T47D (cell line): ENCODE measurements at places on chromosomes 11 and 22.

DNA sequence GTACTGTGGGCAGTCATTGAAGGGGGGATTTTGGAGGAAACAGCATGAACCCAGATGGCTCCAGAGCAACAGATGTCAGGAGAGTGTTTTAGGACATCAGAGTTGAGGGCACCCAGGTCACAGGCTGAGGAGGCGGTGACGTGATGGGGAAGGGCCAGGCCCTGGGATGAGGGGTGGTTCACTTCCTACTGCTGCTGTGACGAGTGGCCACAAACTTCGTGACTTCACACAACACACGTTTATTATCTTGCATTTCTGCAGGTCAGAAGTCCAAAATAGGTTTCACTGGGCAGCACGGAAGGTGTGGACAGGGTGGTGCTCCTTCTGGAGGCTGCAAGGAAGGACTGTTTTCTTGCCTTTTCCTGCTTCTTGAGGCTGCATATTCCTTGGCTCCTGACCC lies 77.7 kb upstream of the RAB1B start:
- DNase-seq: no peak

DNA sequence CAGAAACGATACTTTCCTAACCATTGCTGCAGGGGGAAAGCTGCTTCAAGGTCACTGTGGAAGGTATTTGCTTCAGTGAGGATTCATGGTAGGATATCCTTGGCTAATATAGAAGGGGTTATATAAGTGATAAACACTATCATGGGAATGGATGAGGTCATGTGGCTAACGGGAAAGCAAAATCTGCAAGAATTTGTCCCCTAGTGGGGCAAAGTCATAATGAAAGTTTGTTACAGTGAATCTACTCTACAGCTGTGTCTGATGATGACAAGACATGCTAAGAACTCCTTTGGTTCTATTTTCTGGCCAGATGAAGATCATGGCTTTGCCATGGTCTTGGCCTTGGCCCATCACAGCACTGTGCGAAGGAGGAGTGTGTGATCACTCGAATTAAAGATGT lies 13.8 kb downstream of the MMP20 start:
- no peak for DNase-seq

DNA sequence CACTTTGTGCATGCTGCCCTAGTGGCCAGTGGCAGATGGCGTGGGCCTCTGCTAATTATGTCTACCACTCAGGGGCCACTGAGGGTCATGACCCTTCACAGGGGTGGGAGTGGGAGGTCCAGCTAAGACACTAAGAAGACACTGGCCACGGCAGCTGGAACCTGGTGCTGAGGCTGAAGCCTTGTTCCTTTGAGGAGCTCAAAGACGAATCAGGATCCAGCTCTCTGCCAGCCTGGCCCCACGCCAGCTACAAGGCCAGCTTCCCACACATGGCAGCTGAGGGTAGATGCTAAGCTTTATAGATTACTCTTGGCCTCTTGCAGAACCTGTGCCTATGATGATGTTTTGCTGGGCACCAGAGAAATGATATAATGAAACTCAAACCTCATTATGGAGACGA lies 226.3 kb downstream of the DSCAML1 start:
- DNase-seq: peak; percentile 43

DNA sequence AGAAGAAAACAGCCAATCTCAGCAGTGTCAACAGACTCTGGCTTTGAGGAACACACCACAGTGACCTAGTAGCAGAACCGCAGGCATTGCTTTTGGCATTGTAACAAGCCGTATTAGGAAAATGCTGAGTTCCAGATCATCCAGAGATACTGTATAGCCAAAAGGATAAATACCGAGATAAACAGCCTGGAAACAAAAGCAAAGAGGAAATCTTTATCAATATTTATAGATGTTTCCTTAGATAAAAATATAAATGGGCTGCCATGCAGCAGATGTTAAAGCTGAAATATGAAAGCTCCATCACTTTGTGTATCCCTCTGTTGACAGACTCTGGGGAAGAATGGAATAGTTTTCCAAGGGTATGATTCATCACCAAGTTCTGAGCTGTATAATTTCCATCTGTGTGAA lies 98.9 kb upstream of the TP53AIP1 start:
- no peak for DNase-seq

DNA sequence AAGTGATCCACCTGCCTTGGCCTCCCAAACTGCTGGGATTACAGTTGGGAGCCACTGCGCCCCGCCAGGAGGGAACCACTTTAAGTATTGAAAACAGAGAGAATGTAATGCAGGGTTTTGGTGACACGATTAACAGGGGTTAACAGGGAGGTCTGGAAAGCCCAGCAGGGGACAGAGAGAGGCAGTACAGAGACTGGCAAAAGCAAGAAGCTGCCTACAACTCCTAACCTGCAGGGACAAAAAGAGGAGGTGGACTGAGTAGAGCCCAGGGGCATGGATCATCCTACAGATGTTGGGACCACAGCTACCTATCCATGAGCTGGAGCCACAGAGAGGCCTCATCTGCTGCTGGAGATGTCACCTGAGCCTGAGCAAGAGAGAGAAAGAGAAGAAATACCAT lies 1.7 kb upstream of the SPINDOC start:
- DNase-seq: no peak

- no peak for DNase-seq
Measured at GRCh38 chr11:118536726-118537125, 5.7 kb downstream of the TMEM25 start.

DNA sequence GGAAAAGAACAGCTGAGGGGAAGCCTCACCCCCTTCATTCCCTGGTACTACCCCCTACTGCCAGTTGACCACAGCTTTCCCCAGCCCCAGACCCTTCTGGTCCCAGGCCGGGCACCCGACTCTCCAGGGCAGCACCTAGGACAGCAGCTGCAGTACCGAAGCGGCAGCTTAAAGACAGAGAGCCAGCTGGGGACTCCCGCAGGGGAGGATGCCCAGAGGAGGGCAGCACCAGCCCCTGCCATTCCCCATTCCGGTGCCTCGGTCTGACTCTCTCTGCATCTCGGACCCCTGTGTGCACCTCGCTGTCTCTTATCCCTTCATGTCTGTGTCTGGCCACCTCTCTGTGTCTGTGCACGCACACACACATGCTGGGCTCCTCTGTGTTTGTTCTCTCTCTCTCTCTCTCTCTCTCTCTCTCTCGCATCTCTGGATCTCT lies 9.4 kb downstream of the IGSF9B start:
- DNase-seq: peak; percentile 92

GRCh38 chr22:46376908-46377524 lies 41.5 kb downstream of the TRMU start:
- DNase-seq: peak; percentile 22
